ENCODE measurements at places on chromosomes 16 and 17.

DNA sequence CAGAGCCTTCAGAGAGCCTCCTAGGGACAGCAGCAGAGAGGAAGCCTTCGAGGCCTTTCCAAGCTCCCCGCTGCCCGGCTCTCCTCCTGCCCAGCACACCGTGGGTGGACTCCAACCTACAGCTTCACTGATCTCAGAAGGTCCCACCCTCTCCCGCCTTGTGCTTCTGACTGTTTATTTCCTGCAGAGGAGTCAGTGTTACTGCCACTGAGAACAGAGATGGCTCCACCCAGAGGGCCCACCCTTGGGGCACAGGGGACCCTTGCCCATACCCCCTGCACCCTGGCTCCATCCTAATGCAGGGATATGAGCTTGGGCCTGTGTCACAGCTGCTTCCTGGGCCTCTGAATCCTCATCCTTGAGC is 52.8 kb upstream of the TOB1 start:
- DNase-seq = no peak

DNA sequence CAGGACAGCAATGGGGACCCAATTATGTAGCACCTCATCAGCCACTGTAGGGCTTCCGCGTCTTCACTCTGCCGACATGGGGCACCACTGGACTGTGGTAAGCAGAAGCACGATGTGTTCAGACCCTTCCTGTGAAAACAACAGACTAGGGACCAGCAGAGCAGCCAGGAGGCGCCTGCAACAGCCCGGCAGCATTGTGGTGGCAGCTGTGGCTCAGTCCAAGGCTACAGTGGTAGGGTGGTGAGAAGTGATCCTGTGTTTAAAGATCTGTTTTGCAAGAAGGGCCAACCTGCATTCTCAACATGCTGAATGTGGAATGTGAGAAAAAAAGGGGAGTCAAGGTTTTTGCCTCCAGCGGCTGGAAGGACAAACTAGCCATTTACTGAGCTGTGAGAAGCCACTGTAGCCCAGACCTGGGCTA is 80.8 kb downstream of the GAS7 start:
- no peak for DNase-seq

GRCh38 chr17:21283482-21284318 is 811 bp upstream of the MAP2K3 start:
- DNase-seq = no peak

GRCh38 chr17:2058586-2059546 is 4.0 kb downstream of the HIC1 start:
- DNase-seq = no peak

DNA sequence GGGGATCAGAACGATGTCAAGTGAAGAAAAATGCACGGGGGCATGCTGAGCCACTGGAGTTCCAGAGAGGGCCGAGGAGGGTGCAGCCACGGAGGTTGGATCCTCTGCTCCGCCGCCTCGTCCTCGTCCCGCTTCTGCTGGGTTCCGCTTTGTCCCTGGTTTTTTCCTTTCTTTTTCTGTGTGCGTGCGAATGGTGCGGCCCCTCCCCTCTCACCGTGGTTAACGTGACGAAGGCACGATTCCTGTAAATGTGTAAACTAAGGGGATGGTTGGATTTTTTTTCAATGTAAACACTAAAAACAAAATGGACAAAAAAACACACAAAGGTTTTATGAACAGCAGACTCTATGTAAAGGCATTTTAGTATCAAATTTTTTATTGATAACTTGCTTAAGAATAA is 46.7 kb downstream of the ACTG1 start:
- no peak for DNase-seq

DNA sequence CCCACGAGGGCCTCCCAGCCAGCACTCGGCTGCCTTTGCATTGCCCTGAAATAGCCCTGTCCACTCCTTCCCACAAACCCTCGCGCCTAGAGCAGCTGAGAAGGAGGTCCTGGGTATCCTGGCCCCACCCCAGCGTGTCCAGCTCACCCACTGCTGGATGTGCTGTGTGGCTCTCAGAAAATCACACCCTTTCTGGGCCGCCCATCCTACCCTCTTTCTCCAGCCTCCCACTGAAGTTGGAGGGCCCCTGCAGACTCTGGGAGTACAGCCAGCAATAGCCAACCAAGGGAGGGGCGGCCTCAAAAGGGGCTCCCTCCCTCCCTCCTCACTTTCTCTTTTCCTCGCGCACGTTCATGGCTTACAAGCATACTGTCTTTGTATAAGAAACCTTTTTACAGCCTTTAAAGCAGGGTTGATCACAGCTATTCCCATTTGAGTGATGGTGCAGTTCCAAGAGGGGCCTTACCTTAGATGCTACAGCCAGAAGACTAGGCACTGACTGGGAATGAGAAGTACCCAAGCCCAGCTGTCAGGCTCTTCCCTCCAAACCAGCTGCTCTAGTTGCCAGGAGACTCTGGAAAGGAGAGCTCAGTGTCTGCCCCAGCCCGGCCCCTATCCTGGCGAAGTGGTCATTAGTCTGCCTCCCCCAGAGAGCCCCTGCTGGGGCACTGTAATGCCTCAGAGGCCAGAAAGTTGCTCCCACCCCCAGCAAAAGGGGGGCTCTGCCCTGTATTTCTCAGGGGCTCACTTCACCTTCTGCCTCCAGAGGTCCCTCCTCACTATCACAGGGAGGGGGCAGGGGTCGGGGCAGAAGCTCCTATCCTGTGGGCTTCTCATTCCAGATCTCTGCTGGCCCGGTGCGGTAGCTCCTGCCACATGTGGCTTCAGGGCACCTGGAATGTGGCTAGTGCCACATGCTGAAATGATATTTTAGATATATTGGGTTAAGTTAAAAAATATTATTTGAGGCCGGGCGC is 38.1 kb downstream of the DCAKD start:
- DNase-seq = no peak

DNA sequence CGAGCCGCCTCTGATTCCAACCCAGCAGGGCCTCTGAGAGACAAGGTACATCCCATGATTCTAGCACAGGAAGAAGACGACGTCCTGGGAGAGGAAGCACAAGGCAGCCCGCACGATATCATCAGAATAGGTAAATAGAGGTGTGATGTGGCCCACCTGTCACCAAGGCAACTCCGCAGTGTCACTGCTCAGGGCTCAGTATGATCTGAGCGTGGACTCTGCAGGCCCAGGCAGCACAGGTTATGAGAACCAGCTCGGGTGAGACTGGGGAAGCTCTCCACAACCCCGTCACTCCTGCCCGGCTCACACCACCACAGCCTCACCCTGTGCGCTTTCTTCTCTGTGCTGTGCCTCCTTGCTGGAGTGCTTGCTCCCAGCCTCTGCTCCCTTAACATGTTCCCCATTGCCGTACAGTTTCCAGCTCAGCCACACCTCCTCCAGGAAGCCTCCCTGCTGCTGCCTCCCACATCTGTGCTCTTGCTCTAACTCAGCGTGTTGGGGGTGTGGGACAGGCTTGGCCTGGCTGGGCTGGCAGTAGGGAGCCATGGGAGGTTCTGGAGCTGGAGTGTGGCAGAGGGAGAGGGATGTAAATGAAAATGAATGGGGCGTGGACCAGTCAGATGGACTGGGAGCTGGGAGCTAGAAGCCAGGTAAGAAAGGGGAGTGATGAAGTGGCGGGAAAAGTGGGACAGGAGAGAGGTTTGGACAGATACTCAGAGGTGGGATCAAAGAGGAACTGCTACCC is 7.7 kb downstream of the METTL22 start:
- no peak for DNase-seq

GRCh38 chr16:75746359-75746758 is 20.1 kb upstream of the CPHXL start:
- DNase-seq = no peak

DNA sequence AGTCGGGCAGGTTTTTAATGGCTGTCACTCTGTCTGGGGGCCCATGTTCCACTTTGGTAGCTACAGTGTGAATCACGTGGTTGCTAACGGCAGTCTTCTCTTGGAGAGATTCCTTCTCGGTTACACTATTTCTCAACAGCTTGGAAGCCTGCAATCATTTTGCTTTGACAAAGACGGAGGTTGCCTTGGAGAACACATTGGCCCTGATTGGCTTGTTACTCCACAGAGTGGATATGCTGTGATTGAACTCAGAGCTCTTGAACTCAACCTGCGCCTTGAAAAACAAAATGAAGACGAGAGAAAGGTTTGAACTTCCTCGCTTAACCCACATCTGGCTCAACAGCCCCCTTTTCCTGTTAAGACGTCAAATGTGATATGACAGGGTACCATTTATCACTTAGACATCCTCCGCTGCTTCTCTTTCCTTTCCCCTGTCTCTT is 218.9 kb downstream of the MAF start:
- no peak for DNase-seq

DNA sequence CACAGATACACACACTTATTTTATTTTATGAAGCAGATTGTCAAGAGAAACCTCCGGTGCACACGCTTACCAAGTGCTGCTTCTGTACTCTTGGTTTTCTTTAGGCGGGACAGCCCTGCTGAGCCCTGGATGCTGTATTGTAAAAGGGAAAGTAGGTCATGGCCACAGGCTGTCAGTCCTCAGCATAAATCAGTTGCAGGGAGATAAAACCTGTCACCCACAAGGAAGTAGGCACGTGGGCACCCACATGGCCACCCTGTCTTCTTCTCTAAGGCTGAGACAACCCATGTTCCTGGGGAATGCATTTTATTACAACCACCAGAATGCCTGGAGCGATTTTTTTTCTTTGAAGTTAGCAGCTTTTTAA is 59.3 kb downstream of the ASIC2 start:
- no peak for DNase-seq

GRCh38 chr16:50165473-50165872 is 12.4 kb downstream of the TENT4B start:
- DNase-seq = no peak

DNA sequence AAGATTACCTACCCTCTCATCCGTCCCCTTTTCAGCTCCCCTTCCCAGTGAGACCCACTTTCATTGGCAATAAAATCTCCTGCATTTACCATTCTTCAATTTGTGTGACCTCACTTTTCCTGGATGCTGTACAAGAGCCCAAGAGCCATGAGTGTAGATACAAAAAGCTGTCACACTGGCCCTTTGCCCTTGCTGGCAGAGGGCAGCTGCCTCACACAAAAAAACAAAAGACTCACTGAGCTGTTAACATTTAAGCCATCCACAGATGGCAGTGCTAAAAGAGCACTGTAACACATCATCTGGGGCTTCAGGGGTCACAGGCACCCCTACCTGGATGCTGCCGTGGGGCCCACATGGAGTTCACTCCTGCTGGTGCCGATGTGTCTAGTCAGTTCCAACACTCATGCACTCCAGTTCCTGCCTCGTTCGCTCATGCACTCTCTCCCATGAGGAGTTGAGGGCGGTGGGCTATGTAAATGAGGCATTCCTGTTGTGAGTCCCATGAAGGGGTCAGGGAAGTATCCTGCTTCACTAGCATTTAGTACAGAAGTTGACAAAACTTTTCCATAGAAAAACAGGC is 123.1 kb downstream of the CA10 start:
- no peak for DNase-seq

DNA sequence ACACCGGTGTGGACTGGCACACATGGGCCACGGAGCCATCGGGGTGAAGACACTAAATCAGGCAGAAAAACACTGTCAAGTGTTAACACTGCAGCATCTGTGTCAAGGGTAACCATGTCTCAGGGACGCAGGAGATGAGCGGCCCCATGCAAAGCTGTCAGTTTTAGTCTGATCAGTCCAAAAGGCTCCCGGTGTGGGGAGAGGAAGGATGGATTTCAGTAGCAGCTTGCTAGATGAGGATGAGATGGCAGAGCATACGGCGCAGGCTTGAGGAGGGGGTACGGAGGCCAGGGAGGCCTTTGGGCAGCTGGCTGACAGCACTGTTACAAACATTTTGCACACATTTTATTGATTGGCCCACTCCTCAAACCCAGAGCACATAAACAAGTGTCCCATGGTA is 98.1 kb downstream of the GNAO1 start:
- no peak for DNase-seq

- DNase-seq = no peak
These were observed 253.3 kb upstream of the SALL1 start for GRCh38 chr16:51404386-51404785.

GRCh38 chr17:12391468-12391867 is 274.2 kb upstream of the MYOCD start:
- DNase-seq = no peak

DNA sequence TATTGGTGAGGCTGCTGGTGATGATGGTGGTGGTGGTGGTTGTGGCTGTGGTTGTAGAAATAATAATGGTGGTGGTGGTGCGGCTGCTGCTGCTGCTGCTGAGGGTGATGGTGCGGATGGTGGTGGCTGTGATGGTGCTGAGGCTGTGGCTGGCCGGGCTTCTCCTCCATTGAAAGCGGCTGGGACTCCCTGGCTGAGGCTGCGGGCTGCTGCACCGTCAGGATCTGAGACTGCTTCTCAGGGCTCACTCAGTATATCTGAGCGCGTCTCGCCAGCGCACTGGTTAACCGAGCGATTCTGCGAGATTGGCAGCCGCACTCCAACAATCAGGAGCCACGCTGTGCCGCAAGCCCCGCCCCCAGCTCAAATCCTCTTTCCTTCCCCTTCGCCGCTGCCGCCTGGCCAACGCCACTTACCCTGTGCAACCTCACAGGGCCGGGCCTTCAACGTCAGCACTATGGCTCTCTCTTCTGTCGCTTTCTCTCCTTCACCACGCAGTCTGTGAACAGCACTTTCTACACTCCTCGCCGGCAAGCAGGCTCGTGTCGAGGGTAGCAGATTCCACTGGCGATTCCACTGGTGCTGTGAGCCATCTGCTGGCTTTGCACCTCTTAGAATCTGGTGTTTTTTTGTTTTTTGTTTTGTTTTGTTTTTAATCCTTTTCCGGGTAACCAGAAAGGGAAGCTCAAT is at the start of gene NUFIP2:
Gene NUFIP2, minus strand, starts transcription at position 259 of the 690 bp plus-strand sequence. Its CDS starts 89 bp downstream, at position 170.
- peak; percentile 93 for DNase-seq
